ENCODE measurements at places on chromosomes 11 and 22.
A peak's percentile ranks its signal among the peaks of the same experiment; 100 is the strongest.

- DNase-seq, result no peak
Measured at GRCh38 chr11:76161261-76161961, 44.9 kb downstream of the WNT11 start.

GRCh38 chr11:106015066-106015465 lies 7.0 kb downstream of the MSANTD4 start:
- no peak for DNase-seq

DNA sequence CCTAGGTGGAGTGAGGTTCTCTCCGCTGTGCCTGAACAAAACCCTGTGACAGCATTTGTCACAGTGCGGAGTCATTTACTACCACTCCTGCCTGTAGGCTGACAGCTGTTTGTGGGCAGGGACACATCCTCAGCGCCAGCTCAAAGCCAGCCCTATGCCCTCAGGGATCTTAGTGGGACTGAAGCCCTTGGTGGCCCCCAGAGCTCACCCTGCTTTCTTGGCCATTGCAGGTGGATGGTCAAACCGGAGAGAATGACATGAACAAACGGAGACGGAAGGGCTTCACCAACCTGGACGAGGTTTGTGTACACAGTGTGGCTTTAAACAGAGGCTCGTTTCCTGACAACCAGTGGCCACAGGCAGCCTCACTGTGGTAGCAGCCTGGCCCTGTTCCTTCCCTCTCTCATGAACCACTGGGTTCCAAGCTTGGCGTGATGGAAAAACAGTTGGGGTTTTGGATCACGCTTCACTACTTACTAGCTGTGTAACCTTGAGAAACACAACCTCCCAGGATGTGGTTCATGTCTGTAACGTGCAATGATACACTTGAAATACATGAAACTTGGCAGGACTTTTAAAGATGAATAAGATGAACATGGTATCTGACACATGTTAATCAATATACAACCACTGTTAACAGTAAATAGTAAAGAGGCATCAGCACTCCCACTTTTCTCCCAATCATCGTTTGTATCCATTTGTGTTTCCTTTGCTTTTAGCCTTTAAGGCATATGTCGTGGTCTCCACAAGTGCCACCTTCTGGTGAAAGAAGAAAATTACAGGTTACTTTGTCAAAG lies 125.8 kb downstream of the MICAL2 start:
- peak; percentile 16 for DNase-seq

DNA sequence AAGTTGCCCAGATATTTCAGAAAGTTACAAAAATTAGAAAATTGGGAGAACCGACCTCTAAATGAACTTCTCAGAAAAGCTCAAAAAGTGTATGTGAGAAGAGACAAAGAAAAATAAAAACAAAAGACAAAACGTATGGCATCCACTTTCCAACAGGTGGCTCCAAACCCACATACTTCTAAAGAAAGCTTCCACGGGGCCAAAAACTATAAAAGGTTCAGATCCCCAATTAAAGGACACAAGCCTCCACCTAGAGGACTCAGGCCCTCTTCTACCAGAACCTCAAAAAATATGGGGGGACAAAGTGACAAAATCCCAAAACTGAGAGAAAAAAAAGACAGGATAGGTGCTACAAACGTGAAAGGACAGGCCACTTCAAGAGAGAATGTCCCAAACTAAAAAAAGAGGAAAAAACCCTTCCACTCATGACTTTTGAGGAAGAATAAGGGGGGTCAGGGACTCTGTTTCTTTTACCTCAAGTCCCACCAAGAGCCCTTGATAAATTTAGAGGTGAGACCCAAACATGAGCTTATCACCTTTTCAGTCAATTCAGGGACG lies 8.8 kb downstream of the SCGB2A1 start:
- DNase-seq, result no peak

GRCh38 chr11:118911880-118912741 lies 13.6 kb downstream of the BCL9L start:
- no peak for DNase-seq

DNA sequence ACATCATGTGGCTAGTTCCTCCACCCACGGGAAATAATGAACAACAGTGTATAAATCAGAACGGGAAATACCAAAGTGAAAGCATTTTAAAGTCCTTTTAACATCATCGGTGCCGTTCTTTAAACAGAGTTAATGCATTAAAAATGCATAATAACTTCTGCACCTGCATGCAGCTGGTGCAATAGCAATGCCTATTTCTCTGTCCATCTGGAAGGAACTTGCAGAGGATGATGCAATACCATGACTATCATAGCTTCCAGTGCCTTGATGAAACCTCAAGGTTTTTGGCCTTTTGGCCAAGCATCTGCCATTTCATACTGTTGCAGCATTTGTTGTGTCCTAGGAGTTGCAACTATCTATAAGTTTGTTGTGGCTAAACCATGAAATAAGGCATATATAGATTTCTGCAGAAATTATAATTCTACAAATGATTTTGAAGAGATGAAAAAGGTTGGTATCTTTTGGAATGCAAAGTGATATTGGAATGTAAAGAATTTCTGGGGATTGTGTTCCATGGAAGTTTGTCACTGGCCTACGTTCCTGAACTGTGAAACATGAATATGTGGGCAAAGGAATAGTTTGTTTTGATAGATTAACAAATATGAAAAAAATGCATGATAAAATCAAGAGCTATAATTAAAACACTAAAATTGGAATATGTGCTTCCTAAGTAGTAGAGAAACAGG lies 9.8 kb upstream of the EIF3F start:
- no peak for DNase-seq

GRCh38 chr11:45929486-45930030 lies 7.1 kb downstream of the LARGE2 start:
- DNase-seq, result no peak

- DNase-seq, result no peak
Measured at GRCh38 chr11:83922318-83922717, 636.2 kb upstream of the CCDC90B start.

GRCh38 chr11:31798554-31799434 lies 12.3 kb downstream of the PAX6 start:
- DNase-seq, result no peak

DNA sequence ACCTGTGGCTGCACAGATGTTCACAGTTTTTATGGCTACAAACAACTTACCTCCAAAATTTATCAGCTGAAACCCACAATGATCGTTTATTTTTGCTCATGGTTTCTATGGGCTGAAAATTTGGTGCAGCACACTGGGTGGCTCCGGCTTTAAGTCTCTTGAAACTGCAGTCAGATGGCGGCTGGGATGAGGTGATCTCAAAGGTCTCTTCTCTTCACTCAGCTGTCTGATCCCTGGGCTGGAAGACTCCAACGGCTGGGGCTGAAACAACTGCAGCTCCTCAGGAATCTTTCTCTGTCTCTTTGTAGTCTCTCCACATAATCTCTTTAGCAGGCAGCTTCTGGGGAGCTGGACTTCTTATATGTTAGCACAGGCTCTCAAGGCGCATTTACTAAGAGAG lies 117.3 kb upstream of the FAT3 start:
- no peak for DNase-seq

DNA sequence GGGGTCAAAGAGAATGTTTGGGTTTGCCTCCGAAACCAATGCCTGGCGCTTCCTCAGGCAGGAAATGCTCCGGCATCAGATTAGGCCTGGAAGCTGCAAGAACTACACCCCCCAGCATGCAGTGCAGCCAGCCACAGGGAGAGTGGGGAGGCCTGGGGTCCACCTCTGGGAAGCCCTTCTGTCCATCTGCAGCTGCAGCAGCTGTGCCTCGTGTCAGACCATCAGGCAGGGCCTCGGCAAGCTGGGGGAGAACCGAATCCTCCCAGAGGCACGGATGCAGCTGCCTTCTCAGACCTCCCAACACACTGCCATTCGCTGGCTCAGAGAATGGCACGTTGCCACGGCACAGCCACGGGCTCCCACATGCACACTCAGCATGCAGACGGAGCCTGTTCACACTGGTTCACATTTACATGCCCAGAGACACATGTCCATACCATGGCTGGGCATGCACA lies 57.4 kb downstream of the NECTIN1 start:
- DNase-seq, result no peak

- no peak for DNase-seq
Measured at GRCh38 chr11:20274031-20274430, 89.5 kb upstream of the HTATIP2 start.

DNA sequence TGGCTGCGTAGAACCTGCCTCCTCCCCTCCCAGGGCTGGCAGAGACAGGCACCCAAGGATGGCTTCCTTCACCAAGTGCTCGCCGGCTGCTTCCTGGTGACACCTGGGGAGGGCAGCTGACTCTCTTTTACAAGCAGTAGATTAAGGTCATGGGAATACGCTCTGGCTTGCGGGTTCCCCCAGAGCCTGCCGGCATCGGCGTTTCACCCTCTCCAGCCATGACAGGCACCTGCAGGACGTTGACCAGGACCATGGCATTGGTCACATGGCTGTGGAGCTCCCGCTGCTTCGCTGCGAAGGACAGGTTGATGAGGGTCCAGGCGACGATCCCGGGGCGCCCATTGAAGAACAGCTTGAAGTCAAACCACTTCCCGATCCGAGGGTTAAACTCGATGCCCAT lies 9.5 kb downstream of the DHCR7 start:
- DNase-seq, result no peak

DNA sequence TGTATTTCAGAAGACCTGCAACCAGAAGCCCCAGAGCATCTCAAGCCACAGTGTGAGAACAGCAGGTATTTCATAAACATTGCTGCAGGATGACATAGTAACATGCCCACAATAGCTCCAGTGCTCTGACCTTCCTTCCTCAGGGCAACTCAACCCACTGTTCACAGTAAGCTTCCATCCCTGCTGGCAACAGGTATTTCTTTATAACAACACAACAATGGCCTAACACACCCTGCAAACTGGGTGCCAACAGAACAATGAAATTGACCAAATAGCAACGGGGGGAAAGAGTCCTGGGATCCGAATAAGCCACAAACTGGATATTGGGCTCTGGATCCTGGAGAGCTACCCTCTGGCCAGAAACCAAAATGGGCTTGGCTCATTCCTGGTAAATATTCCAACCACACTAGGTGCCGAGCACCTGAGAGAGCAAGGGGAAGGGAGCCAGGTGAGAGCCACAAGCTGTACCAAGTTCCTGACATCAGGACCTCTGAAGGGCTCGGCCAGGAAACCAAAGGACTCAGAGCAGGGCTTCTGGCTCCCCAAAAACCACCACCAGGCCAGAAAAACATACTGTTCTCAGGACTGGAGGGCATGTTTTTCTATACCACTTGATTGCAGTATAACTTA lies 99.5 kb downstream of the MICAL3 start:
- no peak for DNase-seq

GRCh38 chr11:72673943-72674828 lies at the start of gene PDE2A:
Gene PDE2A (minus strand): TSS chr11:72674422. CDS start chr11:72674207, 215 bp downstream.
- no peak for DNase-seq

DNA sequence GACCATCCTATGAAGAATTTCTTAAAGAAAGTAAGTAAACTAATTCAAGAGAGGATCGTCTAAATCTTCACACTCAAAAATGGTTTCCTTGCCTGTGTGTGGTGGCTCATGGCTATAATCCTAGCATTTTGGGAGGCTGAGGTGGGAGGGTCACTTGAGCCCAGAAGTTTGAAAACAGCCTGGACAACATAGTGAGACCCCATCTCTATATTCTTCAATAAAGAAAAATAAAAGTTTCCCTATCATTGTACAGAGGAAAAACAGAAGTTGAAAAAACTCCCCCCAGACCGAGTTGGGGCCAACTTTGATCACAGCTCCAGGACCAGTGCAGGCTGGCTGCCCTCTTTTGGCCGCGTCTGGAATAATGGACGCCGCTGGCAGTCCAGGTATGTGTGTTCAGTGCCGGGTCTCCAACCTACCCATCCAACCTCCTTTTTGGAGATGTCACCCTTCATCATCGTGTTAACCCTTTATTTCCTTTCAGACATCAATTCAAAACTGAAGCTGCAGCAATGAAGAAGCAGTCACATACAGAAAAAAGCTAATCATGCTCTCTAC lies 3.0 kb downstream of the RPS25 start:
- no peak for DNase-seq

- DNase-seq, result no peak
Measured at GRCh38 chr11:133984828-133985227, 28.1 kb upstream of the IGSF9B start.

DNA sequence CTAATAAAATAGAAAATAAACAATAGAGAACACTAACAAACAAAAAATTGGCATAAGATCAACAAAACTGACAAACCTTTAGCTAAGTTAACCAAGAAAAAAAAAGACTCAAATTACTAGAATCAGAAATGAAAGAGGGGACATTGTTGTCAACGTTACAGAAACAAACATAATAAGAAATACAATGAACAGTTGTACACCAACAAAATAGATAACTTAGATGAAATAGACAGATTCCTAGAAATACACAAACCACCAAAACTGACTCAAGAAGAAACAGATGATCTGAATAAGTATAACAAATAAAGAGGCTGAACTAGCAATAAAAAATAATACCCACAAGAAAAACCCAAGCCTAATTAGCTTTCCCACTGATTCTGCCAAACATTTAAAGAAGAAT lies 34.7 kb upstream of the TMPRSS4 start:
- no peak for DNase-seq

DNA sequence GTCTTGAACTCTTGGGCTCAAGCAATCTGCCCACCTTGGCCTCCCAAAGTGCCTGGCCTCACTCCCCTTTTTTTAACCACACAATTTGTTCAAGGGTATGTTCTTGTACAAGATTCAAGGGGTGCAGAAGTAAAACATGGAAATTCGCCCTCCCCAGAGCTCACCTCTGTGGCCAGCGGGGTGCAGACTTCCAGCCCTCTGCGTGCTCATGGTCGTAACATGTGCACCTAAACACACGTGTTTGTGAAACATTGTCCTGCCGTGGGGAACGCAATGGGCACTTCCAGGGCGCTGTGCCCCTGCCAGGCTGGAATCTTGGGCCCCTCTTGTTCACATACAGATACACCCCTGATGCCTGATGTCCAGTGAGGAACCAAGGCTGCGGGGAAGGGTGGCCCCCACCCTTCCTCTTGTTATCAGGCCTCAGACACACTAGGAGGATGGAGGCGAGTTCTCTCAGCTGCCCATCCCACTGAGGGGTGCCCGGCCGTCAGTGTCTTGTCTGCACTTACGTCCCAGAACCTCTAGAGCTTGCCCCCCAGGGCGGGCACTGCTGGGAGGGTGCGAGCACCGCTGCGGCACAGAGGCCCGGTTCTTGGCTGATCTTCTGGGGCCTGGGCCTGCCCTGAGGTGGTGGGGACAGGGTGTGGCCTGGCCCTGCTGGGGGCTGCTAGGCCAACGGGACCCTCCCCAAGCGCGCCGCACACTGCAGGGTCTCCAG lies 4.1 kb upstream of the EPS8L2 start:
- DNase-seq, result no peak

- no peak for DNase-seq
Measured at GRCh38 chr11:16049611-16050010, 306.7 kb downstream of the SOX6 start.
